ENCODE measurements at places on chromosomes 1 and 21. TPM values are rescaled to one million over a fixed set of nuclear protein-coding genes. Genes with fewer than 3 reads are reported as not detected.
A peak's percentile ranks its signal among the peaks of the same experiment; 100 is the strongest.

GRCh38 chr1:20367116-20367585 is 76.5 kb downstream of the VWA5B1 start:
- DNase-seq = peak; percentile 35

GRCh38 chr1:14739082-14739832 is 140.8 kb downstream of the KAZN start:
- peak; percentile 87 for DNase-seq

DNA sequence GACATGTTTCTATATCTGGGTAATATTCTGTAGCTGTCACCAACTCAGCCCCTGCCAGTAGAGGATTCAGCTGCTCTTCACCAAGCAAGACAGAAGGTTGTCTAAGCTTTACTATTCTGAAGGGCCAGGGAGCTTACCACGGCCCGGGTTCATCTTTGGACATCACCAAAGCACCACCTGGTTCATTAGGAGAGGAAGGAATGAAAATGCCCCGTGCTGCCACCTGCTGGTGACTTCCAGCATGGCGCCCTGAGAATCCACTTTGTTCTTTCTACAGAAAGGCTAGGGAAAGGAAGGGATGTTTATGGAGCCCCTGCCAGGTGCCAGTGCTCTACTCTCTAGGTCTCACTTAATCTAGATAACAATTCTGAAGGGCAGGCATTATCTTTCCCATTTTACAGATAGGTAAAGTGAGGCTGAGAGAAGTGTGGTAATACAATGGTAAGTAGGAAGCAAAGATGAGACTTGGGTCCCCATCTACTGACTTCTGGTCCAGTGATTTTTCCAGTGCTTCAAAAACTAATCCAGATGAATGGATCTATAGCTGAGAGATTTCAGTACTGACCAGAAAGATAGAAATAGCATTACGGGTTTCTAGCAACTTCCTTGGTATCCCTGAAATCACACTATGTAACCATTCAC is 79.5 kb downstream of the BEND5 start:
- peak; percentile 49 for DNase-seq

DNA sequence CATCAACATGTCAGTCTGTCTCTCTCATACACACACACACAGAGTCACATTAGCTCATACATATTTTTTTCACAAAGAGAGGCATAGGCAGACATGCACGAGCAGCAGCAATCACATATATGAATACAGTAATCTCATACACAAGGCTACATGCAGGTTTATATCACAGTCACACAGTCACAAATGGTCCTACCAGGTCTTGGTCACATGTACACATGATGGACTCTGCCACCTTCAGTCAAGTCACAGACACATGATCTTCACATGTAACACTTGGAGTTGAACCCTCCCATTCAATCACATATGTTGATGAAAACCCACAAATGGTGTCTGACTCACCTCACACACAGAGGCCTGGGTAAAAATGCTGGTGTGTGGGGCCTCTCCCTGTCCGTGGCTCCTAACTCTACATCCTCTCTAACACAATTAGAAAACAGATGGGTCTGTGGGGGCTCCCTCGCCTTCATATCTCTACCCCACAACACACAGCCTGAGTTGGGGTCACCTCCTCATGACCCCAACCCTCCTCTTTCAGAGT is 27.9 kb downstream of the RIMS3 start:
- DNase-seq = no peak

DNA sequence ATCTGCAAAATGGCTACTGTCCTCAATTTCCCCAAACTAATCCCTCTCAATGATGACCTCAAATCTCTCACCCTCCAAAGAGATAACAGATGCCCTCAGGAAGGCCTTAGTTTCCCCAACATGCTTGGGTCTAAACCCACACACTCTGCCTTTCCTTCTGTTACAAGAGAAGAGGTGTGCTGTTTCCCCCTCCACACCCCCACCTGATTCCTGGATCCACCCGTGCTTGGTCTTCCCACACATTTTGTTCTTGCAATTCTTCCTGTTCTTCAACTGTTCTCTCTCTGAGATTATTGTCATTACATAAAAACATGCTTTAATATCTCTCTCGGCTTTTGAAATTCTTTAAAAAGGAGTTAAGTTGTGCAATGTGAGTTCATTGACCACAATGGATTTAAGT is 5.7 kb upstream of the CBR3 start:
- no peak for DNase-seq

GRCh38 chr1:113242481-113242880 is 147.8 kb upstream of the MAGI3 start:
- DNase-seq = no peak

DNA sequence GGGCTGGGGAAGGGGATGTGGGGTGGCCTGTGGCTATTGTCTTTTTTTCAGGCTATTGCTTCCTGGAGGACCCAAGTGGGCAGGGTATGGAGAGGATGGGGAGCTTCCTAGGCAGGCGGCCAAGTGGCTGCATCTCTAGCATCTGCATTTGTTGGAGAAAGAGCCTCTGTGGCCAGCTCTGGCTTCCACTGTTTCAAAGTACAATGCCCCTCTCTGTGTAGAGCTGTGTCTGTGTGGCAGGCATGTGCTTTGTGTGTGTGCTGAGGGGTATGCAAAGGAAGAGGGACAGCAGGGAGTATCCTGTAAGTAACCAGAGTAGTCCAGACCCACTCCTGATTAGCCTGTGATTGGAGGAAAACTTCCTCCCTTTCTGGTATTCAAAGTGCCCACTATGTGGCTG is 40.6 kb downstream of the KCNA2 start:
- no peak for DNase-seq

DNA sequence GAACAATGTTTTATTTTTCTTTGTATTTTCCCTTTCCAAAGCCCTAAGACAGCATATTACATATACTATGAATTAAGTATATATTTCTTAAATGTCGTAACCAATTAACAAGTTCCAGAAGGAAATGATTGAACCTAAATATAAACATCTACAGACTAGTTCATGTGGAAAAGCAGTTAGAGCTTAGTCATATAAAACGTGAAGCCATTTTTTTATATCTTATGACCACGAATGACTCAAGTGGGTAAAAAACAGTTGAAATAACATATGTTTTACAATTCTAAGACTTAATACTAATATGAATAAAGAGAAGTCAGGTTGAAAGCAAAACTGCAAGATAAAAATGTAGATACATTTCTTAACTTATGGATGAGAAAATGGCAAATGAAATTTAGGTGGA is 307.3 kb downstream of the BRINP3 start:
- no peak for DNase-seq

Gene RYR2
- not detected for total RNA-seq

Gene SV2A
- total RNA-seq = 1.9 TPM

Gene KRTAP11-1
- not detected for total RNA-seq

Data from OCI-LY7 (cell line).